ENCODE measurements at places on chromosomes 4 and X.

DNA sequence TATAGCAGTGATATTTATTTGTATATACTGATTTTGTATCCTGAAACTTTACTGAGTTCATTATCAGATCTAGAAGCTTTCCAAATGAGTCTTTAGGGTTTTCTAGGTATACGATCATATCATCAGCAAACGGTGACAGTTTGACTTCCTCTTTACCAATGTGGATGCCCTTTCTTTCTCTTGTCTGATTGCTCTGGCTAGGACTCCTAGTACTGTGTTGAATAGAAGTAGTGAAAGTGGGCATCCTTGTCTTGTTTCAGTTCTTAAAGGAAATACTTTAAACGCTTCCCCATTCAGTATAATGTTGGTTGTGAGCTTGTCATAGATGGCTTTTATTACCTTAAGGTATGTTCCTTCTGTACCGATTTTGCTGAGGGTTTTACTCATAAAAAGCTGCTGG is 37.5 kb downstream of the CBR4 start:
- DNase-seq = no peak

- no peak for DNase-seq
Measured at GRCh38 chrX:150429594-150429993, 66.5 kb downstream of the MAMLD1 start.

- no peak for DNase-seq
Measured at GRCh38 chr4:144712775-144713174, 66.8 kb downstream of the HHIP start.

DNA sequence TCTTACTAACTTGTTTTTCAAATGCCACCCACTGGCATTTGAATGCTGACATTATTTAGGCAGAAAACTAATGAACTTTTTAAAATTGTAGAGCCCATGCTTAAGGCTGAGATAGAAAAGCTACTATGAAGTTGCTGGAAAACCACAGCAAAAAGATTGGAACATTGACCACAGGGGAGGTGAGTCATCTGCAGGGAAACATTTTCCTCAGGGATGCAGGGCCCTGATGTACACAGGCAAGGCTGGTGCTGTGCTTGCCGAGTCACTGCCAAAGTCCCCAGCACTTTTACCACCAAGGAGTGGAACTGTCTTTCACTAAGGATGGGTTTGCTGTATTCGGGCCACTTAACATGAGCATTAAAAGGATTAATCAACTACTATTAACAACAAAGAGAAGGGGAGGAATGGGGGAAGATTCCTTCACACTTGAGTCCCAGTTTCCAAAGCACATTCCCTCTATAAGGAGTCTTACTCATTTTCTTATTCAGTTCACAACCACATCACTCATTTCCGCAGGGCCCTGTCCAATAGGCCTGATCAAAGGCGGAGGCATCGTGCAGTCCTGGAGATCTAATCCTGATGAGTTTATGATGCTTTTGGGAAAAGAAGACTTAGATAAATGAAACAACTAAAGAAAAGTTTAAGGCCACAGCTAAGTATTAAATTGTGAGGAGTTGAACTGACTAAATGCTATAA is 202.9 kb upstream of the NPY2R start:
- no peak for DNase-seq

- no peak for DNase-seq
Measured at GRCh38 chrX:114976292-114976691, 41.1 kb downstream of the IL13RA2 start.
